Ascending aorta (tissue), 2 donors: ENCODE measurements at places on chromosomes 11 and 22.

DNA sequence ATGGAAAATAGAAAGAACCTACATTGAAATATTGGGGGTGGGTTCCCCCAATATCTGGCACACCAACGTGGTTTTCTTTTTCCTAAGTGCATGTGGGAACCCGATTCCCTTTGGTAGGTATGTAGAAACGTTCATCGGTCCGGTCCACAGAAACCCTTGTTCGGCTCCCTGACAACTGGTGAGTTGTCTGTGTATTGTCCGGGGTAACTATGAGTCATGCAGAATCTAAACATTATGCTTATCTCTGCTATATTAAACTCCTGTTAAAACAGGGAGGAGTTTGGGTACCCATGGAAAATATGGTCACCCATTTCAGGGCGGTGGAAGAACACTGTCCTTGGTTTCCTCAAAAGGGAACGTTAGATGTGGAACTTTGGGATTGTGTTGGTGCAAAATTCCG, 25.1 kb upstream of the ALDH3B2 start:
- DNase-seq, result no peak

GRCh38 chr11:120245434-120245833, 5.5 kb downstream of the POU2F3 start:
- DNase-seq, result no peak

DNA sequence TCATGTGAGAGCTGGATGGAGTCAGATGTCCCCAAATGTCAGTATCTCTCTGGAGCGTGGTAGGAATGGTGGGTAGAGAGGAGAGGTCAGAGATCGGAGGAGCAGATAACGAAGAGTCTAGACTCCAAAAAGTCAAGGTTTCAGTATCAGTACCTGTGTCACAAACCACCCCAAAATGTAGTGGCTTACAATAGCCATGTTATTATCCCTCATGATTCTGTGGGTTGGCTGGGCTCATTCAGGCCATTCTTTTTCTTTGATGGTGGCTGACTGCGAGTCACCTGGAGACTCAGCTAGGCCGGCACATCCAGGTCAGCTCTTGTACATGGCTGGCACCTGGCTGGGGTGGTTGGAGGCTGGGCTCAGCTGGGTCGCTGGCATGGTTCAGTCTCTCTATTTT, 7.3 kb upstream of the SSTR3 start:
- no peak for DNase-seq

GRCh38 chr22:41976070-41976901, 7.0 kb downstream of the SEPTIN3 start:
- no peak for DNase-seq

GRCh38 chr11:8480858-8481257, 113.2 kb downstream of the STK33 start:
- DNase-seq, result no peak

DNA sequence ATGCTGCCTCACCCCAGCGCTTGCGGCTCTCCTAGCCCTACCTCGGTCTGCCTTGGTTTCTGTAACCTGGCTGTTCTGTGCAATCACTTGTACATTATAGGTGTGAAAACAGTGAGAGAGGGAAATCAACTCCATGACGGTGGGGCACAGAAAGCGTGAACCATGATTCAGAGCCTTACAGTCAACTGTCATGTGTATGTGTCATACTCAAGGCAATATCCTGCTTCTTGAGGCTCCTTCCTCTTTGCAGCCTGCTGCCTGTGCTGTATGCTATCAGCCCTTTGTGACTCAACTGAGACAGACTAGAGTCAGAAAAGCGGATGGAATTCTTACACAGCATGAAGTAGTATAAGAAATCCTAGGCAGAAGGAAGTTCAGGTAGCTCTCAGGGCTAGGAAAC, 2.1 kb downstream of the NRIP3 start:
- no peak for DNase-seq

GRCh38 chr11:103266167-103266831, 157.1 kb downstream of the DYNC2H1 start:
- DNase-seq, result no peak

GRCh38 chr11:19719960-19720359, 7.3 kb downstream of the NAV2 start:
- DNase-seq, result no peak

DNA sequence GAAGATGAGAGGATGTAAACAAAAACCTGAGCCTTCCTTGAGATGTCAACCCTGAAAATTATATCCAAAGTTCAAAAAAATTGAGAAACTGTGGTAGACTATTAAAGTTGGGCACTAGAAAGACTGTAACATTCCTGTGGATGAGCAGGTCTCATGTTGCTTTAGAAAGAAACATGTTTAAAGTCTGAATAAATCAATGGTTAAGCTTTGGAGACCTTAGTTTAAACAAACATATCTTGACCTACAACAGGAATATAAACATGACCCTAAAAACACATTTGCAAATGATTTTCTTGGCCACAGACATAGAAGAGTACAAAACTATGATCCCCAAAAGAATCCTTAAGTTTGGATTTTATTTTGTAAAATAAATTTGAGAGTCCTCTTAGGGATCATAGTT, 38.1 kb upstream of the PCF11 start:
- no peak for DNase-seq

GRCh38 chr11:33214767-33215166, 42.4 kb upstream of the HIPK3 start:
- no peak for DNase-seq

GRCh38 chr11:78361228-78361627, 56.4 kb downstream of the GAB2 start:
- DNase-seq, result no peak

GRCh38 chr22:36858966-36859365, 1.8 kb upstream of the NCF4 start:
- DNase-seq, result no peak

- no peak for DNase-seq
Observed at GRCh38 chr11:120564573-120565311, 53.2 kb downstream of the GRIK4 start.

GRCh38 chr11:112401036-112401769, 140.5 kb upstream of the PLET1 start:
- no peak for DNase-seq

DNA sequence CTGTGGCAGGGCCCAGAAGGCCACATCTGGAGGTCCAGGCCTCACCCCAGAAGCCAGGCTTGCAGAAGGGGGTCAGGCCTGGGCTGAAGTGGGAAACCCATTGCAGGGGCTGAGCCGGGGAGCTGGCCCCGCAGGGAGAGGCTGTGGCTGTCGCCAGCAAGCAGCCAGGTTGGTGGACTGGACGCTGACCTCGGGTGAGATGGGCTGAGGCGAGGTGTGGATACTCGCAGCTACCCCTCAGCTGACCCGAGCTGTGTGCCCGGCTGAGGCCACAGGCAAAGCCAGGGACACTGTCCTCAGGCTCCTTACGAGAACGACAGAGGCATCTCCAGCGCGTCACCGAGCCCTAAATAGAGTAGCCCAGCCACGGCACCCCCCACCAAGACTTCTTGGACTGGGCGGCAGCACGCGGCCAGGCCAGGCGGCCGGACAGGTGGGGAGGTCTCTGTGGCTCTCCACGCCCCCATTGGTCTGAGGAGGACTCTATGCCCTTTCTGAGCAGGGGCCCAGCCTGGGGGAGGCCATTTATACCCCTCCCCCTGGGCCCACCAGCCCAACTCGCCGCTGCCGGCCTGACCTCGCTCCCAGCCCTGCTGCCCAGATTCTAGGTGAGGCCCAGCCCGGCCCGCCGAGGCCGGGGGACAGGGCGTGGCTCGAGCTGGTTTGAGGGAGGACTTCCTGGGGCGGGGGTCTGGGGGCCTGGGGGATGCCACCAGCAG, at the start of gene TNNI2:
TSS of gene TNNI2 (plus strand) at position 556 of the 719 bp plus-strand sequence. CDS start 716 bp downstream, outside the sequence.
- DNase-seq, result no peak

DNA sequence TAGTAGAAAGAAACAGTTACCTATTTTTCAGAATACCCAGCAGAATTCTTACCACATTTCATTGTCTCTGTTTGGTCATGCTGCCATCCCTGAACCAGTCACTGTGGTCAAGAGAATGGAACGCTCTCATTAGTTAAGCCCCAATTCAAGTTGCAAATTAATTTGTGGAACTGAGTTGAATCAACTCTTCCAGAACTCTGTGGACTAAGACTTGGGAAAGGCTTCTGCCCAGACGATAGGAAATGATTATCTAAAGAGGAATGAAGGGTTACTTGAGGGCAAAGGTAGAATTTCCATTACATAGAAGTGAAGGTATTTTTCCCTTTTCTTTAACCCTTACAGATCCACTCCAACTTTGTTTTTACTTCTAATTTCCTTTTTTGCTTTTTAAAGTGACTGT, 286.4 kb downstream of the DYNC2H1 start:
- DNase-seq, result no peak

DNA sequence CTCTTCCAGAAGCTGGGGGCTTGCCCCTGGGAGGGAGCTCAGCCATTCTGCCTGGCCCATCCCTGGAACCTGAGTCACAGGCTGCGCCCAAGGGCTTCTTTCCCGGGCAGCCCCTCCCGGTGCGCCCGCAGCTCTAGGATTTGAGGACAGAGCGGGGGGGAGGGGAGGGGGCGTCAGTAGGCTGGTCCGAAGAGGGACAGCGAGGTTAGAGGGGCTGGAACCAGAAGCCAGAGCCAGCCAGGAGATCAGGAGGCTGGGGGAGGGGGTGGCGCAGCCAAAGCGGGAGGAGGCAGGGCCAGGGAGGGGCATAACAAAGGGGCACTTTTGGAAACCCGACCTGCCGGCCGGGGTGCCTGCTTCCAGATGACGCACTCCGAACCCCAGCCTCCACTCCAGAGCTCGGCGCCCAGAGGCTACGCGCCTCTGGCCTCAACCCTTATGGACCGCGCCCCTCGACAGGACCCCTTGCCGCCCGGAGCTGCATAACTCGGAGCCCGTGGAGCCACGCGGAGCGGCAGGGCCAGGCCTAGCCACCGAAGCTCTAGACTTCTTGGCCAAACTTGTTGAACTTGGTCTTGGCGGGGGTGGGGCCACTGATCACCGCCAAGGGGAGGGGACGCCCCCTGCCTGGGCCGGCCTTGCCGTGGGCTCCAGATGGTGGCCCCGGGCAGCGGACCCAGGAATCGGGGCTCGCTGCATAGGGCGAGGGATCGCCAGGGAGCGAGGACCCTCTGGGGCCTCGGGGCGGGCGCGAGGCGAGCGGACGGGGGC, 744 bp downstream of the PACSIN3 start:
- peak; percentile 83 for DNase-seq

DNA sequence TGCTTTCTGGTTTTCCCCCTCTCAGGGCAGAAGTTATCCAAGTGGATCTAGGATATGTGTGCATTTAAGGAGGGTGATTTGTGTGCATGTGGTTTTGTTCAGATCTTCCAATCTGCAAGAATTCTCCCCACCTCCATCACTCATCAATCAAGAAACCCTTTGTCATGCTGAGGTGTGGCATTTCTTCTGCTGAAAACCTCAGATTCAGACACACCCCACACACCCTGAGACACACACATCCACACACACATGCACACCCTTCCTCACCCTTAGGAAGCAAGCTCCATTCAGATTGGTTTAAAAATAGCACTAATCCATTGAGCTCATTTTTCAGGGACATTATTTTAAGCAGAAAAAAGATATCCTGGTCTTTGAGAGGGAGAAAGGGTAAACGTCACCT, 106.1 kb upstream of the HSD17B12 start:
- DNase-seq, result no peak

DNA sequence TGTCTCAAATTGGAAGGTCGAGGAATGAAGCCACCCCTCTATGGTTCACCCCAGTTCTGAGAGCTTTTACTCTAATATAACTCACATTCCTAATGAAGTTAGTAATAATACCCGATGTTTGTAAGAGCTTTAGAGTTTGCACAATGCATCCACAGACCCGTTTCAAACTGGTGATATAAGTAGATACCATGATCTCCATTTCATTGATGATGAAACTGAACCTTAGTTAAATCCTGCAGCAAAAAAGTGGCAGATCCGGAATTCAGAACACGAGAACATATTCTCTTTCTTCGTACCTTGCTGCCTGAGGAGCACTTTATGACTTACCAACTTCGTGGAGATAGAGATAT, 757 bp upstream of the RBFOX2 start:
- no peak for DNase-seq

DNA sequence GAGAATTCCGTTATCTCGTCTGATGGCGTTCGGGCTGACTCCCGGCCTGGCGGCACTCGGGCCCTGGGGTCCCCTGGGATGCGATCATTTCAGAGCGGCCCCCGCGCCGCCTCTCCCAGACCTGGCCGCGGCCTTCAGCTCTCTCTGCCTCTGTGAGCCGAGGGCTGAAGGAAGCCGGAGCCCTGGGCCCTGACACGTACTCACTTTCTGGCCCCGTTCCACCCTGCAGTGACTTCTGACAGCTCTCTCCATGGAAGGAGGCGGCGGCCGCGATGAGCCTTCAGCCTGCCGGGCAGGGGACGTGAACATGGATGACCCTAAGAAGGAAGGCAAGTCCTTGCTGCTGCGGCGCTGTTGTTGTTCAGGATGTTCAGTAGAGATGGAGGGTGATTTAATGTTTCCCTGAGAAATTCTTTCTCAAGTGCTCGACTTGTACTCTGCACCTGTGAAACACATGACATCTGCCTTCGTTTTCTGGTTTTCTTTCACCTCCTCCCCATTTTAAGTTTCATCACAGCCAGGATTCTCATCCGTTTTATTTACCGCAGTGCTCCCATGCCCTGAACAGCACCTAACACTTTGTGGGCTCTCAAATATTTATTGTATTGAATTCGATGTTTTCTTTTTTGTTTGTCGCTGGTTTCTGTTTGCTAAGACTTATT, 612 bp downstream of the GTSE1 start:
- no peak for DNase-seq

GRCh38 chr11:8720352-8720751, 37.8 kb downstream of the RPL27A start:
- no peak for DNase-seq

GRCh38 chr22:31263896-31264640, 28.2 kb downstream of the PIK3IP1 start:
- no peak for DNase-seq

DNA sequence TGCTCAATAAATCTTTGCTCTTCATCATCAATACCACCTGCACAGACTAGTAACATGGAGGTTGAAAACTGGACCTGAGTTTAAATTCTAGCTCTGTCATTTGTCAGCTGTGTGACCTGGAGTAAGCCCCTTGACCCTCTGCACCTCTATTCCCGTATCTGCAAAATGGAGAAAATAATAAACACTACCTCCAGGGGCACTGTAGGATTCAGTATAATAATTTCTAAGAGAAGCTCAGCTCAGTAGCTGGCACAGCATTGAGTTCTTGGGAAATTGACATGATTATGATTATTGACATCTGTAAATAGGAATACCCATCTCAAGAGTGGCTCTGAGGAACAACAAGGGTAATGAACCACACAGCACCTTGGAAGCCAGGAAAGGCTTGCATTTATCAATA, 78.4 kb downstream of the MN1 start:
- DNase-seq, result no peak

DNA sequence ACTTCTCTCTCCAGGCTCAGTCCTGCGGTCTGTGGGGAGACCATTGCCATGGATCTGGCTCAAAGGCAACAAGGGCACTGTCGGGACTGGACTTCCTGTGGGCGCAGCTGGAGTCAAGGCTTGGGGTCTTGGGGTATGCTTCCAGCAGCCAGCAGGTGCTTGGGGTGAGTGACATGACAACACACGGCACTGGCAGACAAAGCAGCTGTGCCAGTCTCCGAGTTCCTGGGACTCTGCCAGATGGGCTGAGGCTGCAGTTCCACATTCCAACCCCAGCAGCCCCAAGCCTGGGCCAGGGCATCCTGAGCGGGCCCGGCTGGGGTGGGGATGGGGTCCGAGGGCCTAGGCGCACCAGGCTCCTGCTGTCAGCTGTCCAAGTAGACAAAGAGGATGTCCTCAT, 12.3 kb downstream of the GUCD1 start:
- DNase-seq, result no peak
